ENCODE measurements at places on chromosomes 4 and X. TPM values are rescaled to one million over a fixed set of nuclear protein-coding genes. Genes with fewer than 3 reads are reported as not detected.

- no peaks in the 10 kb centered on the region for H3K27me3 ChIP-seq
- 0 out of 2 replicates have a peak, but pooled peaks cover 7% of the 10 kb centered on the region for H3K36me3 ChIP-seq
- no peak overlapping the region for H3K4me3 ChIP-seq
- no peak overlapping the region for H3K27ac ChIP-seq
- no peak for DNase-seq
Measured at GRCh38 chrX:12967711-12968465, 7.0 kb upstream of the TMSB4X start.

- H3K4me3 ChIP-seq: no peak overlapping the region
- peaks cover 79% of the 10 kb centered on the region for H3K36me3 ChIP-seq
- DNase-seq: no peak
- no peak overlapping the region for H3K27ac ChIP-seq
- H3K27me3 ChIP-seq: no peaks in the 10 kb centered on the region
- peaks cover under 1% of the 10 kb centered on the region for H3K4me1 ChIP-seq
Measured at GRCh38 chr4:137524725-137525369, 7.4 kb downstream of the PCDH18 start.

DNA sequence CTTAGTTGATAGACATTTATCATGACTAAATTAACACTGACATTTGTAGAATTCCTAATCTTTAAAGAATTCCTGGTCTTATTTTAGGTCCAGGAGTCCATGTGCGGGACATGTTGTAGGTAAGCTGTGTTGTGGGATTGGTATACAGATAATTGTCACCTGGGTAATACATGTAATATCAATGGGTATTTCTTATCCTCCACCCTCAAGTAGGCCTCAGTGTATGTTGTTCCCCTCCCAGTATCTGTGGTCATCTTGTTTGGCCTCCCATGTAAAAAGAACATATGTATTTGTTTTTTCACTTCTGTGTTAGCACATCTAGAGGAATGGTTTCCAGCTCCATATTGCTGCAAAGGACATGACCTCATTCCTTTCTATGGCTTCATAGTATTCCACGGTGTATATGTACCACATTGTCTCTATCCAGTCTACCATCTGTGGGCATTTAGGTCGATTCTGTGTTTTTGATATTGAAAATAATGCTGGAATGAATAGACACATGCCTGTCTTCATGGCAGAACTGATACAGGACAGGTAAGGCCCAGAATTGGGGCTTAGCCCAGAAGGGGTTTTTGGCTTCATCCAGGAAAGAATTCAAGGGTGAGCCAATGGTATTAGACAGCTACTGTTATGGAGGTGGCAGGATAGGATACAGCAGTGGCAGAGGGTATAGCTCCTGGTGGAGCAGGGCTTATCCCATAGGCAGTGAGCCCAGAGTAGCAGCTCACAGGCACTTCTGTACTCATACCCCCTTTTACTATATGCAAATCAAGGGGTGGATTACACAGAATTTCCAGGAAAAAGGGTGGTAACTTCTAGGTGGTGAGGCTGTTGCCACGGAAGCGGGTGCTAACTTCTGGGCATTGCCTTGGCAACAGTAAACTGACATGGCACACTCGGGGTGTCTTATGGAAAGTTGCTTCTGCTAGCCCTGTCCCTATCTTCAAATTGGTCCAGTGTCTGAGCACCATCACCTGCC, 66.1 kb upstream of the WDR1 start:
- DNase-seq: no peak
- no peak overlapping the region for H3K27ac ChIP-seq
- no peaks in the 10 kb centered on the region for H3K4me1 ChIP-seq

DNA sequence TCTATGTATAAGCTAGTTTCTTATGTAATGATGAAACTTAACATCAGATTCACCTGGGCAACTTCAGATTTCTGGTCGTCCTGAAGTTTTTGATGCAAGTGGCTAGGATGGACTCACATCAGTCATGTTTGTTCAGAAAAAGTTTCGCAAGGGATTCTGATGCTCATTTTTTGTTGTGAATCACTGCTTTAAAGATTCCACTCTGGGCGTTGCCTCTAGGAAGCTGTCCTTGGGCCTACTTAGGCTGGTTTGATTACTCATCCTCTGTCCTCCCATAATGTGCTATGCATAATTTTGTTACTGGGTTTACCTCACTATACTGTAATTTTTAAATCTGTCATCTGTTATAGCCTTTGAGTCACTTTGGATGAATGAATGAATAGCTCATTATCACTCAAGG, 30.8 kb downstream of the HERC3 start:
- H3K27ac ChIP-seq: no peak overlapping the region
- H3K27me3 ChIP-seq: no peaks in the 10 kb centered on the region
- H3K4me1 ChIP-seq: no peaks in the 10 kb centered on the region
- H3K36me3 ChIP-seq: peaks cover 11% of the 10 kb centered on the region

DNA sequence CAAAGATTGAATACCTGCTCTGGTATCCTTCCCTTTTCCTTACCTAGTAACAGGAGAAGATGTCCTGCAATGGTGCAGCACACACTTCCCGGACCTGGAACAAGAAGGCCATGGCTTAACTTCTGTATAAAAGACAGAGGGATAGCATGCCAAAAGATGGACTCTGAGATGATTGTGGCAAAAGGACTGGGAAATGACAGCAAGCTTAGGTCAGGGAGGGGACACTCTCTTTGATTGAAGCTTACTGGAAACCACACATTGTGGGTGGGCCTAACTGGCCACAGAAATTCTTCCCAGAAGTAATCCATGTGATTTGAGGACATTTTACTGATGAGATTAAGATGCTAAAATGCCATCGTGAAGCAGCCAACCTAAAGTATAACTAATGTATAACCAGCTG, 71.0 kb upstream of the OTUD4 start:
- H3K4me3 ChIP-seq: no peak overlapping the region
- no peak for DNase-seq

DNA sequence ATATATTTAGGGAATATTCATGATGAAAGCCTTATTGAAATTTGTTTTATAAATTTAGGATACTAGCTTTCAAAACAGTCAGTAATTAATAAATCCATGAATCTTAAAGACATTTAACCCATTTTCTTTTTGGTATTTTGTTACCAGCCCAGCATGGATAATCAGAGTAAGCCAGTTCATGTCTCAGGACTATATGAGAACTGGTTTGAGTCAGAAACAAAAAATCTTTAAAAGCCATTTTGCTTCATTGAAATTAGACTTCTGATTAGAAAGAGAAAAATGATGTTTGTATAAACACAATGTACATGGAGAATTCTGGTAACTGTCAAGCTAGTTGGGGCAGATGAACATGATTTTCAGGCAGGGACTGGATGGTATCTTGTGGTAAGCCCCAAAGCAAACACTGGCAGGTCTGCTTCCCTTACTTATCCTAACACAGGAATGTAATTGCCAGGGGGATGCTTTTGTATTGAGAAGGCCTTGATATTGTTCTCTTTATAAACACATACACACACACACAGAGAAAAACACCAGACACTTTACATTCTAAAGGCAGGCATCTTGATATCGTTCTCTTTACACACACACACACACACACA, 9.4 kb downstream of the ARHGAP10 start:
- H3K36me3 ChIP-seq: no peaks in the 10 kb centered on the region
- no peak overlapping the region for H3K27ac ChIP-seq
- peaks cover 5% of the 10 kb centered on the region for H3K4me1 ChIP-seq
- no peak for DNase-seq

DNA sequence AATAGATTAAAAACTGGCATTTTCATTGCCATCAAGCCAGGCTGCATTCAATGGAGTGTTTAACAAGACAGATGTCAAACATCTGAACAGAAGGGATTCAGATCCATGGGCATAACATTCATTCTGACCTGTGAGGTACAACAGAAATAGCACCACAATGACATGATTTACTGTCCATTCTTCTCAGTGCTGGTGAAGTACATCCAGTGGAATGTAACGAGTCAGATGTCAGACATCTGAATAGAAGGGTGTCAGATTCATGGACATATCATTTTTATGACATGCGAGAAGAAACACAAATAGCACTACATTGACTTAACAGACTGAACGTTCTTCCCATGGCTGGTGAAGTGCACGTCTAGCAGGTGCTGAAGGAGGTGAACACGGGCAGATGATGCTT, 186.4 kb downstream of the PPP4R3C start:
- no peak overlapping the region for H3K4me3 ChIP-seq
- peaks cover 5% of the 10 kb centered on the region for H3K36me3 ChIP-seq
- DNase-seq: no peak
- no peaks in the 10 kb centered on the region for H3K27me3 ChIP-seq
- no peak overlapping the region for H3K27ac ChIP-seq
- no peaks in the 10 kb centered on the region for H3K4me1 ChIP-seq

DNA sequence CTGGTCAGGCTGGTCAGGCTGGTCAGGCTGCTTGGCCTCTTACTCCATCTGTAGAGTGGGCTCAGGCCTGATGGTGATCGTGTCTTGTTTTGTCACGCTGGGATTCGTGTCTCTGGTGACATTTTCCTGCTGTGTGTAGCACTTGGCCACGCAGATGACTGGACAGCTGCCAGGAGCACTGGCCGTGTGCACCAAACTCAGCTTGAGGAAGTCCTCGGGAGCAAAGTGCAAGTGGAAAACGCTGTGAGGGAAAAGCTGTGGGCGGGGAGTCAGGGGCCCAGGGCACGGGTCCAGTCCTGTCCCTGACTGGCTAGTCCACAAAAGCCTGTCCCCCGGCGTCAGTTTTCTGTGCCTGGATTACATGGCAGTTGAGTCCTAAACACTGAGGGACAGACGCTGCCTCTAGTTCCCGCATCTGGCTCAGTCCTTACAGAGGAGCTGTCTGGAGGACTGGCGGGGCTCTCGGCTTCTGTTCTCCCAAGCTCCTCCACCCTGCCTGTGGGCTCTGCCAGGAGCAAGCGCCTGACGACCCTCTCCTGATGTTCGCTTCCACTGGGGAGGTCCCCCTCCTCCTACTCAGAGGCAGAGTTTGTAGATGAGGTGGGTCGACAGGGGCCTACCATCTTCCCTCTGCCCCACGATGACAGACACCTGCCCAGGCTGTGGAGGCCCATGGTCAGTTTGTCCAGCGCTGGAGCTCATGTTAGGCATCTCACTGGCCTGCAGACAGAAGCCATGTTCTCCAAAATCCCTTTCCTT, 35.9 kb upstream of the GRPEL1 start:
- no peaks in the 10 kb centered on the region for H3K36me3 ChIP-seq
- no peak overlapping the region for H3K27ac ChIP-seq
- H3K27me3 ChIP-seq: no peaks in the 10 kb centered on the region

DNA sequence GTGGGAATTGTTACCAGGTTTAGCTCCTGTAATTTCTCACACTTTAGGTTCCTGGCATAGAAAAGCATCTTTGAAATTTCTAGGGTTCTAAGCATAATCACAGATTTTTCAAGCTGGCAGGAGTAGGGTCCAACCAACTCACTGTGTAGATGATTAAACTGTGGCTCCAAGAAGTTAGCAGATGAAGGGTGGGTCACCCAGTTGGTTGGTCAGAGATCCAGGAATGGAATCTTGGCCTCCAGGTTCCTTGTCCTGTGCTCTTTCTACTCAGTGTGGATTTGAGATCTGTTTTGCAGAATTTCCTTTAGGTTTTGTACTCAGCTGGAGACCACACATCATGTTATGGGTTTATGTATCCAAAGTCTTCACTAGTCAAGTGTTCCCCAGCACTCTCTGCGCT, 90.3 kb upstream of the MAML3 start:
- H3K27ac ChIP-seq: no peak overlapping the region
- H3K27me3 ChIP-seq: no peaks in the 10 kb centered on the region
- H3K4me3 ChIP-seq: no peak overlapping the region
- peaks cover 6% of the 10 kb centered on the region for H3K4me1 ChIP-seq
- H3K36me3 ChIP-seq: no peaks in the 10 kb centered on the region

GRCh38 chrX:45063319-45064095, 137.2 kb downstream of the DIPK2B start:
- H3K4me1 ChIP-seq: no peaks in the 10 kb centered on the region
- no peaks in the 10 kb centered on the region for H3K27me3 ChIP-seq
- no peak for DNase-seq
- H3K4me3 ChIP-seq: no peak overlapping the region

- no peaks in the 10 kb centered on the region for H3K4me1 ChIP-seq
- H3K27ac ChIP-seq: no peak overlapping the region
- H3K27me3 ChIP-seq: no peaks in the 10 kb centered on the region
- no peak for DNase-seq
Measured at GRCh38 chr4:56326363-56326762, 60.9 kb downstream of the AASDH start.

DNA sequence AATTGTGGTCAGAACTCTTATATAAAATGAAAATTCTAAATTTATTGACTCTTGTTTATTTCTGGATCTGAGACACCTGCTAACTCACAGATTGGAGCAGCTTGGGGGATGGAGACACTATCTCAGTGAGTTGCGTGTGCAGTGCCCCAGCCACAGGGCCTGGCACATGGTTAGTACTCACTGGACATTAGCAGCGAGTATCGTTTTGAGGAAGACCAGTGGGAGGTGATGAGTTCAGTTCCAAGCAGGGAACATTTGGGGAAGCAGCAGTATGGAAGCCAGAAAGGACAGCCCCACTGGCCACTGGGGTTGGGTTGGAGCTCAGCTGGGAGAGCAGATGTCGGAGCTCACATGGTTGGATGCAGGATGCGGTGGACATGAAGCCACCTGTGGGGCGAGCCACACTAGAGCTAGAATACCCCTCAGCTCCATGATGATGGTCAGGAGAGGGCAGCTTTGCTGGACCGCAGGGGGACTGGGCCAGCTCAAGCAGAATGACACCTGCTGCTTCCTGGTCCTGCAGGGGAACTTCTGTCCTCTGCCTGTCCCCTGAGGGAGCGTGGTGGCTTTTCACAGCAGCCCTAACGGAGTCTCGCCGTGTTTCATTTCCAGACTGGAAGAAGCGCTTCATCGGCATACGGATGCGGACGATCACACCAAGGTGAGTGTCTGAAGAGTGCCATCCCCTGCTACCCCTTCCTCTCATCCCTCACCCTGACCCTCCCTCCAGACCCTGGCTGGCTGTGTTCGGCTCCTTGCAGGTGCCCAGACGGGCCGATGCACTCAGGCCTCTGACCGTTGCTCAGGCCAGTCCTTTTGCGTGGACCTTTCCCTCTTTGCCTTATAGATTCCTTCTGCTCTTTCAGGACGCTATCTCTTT, 32.5 kb downstream of the HTRA3 start:
- no peaks in the 10 kb centered on the region for H3K36me3 ChIP-seq
- H3K4me3 ChIP-seq: no peak overlapping the region
- no peaks in the 10 kb centered on the region for H3K27me3 ChIP-seq
- H3K27ac ChIP-seq: no peak overlapping the region
- H3K4me1 ChIP-seq: no peaks in the 10 kb centered on the region

GRCh38 chrX:12400218-12400617, 261.9 kb downstream of the FRMPD4 start:
- H3K27ac ChIP-seq: no peak overlapping the region
- H3K4me3 ChIP-seq: no peak overlapping the region
- DNase-seq: no peak
- H3K27me3 ChIP-seq: no peaks in the 10 kb centered on the region
- no peaks in the 10 kb centered on the region for H3K4me1 ChIP-seq

GRCh38 chr4:24226023-24226422, 336.2 kb upstream of the PPARGC1A start:
- no peak for DNase-seq
- H3K27ac ChIP-seq: no peak overlapping the region
- no peak overlapping the region for H3K4me3 ChIP-seq
- no peaks in the 10 kb centered on the region for H3K27me3 ChIP-seq
- H3K36me3 ChIP-seq: 0 out of 2 replicates have a peak, but pooled peaks cover 4% of the 10 kb centered on the region
- peaks cover 6% of the 10 kb centered on the region for H3K4me1 ChIP-seq

Gene HADH
- 44.4 TPM for total RNA-seq

Measured in H9 (cell line).